IgD-negative memory B cell (primary cell): ENCODE measurements at places on chromosomes 7 and 10. TPM values are rescaled to one million over a fixed set of nuclear protein-coding genes. Genes with fewer than 3 reads are reported as not detected.

The PLCE1 gene
- polyA plus RNA-seq, result 0.49 TPM

The NAT16 gene
- polyA plus RNA-seq, result not detected

The OR13A1 gene
- polyA plus RNA-seq, result 0.55 TPM

The FAM180A gene
- not detected for polyA plus RNA-seq
